Hematopoietic multipotent progenitor cell treated with erythropoietin and hydrocortisone succinate and interleukin-3 and kit ligand, for 8 days (in vitro differentiated cells): ENCODE measurements at places on chromosomes 3 and 15.
A peak's percentile ranks its signal among the peaks of the same experiment; 100 is the strongest.

- DNase-seq, result no peak
Observed at GRCh38 chr3:12759097-12759679, at the start of gene TMEM40. Gene TMEM40 (minus strand): TSS chr3:12759259. CDS start chr3:12749832, 9,427 bp downstream.

- peak; percentile 80 for DNase-seq
Observed at GRCh38 chr15:40567111-40567510, 2.0 kb upstream of the RPUSD2 start.

GRCh38 chr15:66039117-66039871, 170.0 kb downstream of the RAB11A start:
- DNase-seq, result no peak

- DNase-seq, result no peak
Observed at GRCh38 chr3:141346839-141347238, 21.5 kb upstream of the ZBTB38 start.

- no peak for DNase-seq
Observed at GRCh38 chr15:68843425-68844311, 23.0 kb upstream of the ANP32A start.

DNA sequence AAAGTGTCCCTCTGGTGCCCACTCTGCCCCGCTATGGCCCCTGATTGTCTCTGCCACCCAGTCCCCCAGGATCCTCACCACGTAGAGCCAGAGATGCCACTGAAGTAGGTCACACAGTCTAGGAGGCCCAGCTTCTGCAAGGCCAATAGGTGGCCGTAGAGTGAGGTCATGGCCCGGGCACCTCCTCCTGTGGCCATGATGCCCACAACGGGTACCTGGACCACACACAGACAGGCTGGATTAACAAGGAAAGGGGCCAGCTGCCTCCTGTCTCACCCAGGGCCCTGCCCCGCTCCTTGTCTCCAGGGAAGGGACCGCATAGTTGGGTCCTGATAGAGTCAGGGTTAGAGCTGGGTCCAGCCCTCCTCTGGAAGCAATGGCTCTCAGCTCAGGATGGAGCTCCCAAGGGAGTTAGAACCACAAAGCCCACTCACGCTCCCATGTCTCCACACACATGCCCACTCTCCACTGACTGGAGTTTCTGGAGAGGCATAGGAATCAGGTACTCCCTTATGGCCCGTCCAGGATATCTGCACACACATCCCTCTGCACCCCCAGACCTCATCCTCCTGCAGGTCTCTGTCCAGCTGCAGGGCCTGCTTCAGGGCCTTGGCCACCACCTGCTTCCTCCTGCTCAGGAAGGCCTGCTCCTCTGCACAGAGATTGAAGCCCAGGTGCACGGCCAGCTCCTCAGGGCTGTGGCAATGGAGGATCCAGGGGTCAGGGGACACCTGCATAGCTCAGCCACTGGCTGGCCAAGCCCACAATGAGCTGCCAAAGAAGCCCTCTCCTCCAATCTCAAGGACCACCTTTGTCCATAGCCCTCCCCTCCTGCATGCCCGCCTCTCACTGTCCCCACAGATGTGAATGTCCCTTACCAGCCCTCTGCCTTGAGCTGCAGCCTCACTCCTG, 13.2 kb downstream of the PLA2G4D start:
- DNase-seq, result no peak

DNA sequence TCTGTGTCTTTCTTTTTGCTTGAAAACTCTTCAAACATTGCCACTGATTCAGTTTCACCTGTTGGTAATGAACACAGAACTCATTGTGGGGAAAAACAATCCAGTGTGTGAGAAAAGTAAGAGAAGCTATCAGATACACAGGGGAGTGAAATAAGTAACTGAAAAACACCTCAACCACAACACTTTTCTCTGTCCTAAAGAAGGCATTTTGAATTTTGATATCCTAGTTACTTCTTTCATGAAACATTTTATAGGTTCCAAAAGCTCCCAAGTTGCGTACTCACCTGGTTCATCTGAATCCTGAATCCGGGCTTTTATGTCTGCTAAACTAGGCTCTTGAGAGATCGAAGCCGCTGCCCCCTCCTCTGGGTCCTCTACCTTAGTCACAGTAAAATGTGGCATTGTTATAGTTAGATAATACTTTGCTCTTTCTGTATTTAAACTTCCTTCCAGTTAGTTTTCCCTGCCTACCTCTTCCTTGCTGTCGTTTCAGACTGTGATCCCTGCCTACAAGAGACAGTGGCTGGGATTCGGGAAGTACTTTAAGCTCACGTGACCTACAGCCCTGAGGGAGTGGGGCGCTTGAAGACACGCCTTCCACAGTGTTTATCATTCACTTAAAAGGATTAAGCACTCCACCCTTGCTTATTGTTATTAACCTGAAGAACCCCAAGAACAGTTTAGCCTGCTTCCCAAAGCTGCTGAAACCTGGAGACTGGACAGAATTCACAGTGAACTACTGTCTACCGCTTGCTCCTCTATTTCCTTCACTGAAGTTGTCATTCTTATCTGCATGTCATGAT, 19.1 kb downstream of the SLC12A6 start:
- peak; percentile 83 for DNase-seq

DNA sequence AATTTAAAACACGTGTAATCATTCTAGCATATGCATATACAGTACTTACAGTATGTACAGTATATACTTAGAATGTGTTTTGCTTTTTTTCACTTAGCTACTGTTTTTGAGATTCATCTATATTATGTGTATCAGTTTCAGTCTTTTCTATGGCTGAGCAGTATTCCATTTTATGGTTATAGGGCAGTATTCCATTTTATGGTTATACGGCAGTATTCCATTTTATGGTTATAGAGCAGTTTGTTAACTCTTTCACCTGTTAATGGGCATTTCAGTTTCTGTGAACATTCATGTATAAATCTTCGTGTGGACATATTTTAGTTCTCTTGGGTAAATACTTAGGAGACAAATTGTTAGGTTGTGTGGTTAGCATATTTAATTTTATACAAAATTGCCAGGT, 40.9 kb downstream of the PDCD6IP start:
- no peak for DNase-seq

GRCh38 chr3:83738202-83738601, 1220.6 kb upstream of the CADM2 start:
- no peak for DNase-seq

DNA sequence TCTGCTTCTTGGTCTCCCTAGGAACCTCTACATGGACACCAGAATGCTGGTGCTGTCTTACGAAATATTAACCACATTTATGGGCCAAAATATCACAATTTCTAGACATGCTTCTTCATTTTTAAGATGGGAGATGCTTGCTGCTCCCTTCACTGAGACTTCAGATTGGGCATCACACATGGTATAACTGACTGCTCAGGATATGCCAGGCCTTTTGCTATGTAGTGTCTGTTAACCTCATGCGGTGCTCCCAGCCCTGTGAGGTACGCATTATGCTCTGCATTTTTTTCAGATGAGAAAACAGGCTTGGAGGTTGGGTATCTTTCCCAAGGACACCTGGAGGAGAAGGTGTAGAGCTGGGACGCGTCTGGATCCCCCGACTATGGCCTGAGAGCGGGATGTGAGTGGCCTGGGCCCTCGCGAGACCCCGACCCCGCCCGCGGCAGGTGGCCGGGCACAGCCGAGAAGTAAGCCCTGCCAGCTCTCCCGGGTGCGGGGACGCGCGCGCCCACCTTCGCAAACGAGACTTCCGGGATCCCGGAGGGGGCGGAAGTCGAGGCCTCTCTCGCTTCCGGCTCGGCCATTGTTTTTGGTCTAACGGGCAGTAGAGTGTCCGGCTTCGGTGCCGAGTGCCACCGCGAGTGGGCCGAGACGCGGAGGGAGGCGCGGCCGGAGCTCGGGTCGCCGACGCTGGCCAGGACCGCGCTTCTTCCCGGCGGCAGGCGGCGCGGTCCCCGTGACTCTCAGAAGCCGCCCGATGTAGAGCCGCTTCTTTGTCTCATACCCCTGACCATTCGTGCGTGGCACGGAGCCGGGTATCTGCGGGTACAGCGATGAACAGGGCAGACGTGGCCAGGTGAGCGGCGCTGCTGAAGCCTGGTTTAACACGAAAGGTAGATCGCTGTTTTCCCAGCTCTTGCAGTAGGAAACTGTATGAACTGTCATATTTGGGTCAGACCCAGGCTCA, at the start of gene ZKSCAN7:
ZKSCAN7 (plus strand) TSS at position 568 of the 967 bp plus-strand sequence. CDS start 1,855 bp downstream, outside the sequence.
- peak; percentile 46 for DNase-seq

DNA sequence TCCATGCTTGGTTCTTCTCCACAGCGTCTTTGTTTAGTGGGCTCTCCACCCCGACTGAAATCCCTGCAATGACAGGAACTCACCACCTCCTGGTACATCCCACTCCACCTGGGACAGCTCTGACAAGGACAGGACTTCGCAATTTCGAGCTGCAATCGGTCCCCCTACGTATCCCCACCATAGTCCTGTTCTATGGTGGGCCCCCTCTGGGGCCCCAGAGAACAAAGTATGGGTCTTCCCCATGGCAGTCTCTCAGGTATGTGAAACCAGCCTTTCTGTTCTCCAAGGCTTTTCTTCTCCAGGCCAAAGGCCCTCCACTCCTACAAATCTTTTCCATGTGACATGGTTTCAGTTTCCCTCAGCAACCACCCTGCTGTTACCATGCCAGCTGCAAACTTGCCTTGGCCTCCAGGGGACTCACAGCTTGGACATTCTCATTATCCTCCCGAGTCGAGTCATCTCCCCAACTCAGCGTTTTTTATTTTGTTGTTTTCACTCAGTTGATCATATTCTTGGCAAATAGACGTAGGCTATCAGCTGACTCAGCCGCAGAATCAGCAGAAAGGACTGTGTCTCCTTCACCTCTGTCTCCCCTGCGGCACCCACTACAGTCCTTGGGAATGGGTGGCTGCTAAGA, 233.3 kb downstream of the OPA1 start:
- DNase-seq, result no peak

- peak; percentile 58 for DNase-seq
Observed at GRCh38 chr3:126528800-126529541, 5.0 kb downstream of the CHST13 start.

GRCh38 chr3:20857636-20858035, 671.6 kb upstream of the SGO1 start:
- no peak for DNase-seq

- DNase-seq, result no peak
Observed at GRCh38 chr3:35773417-35773816, 134.1 kb downstream of the ARPP21 start.

DNA sequence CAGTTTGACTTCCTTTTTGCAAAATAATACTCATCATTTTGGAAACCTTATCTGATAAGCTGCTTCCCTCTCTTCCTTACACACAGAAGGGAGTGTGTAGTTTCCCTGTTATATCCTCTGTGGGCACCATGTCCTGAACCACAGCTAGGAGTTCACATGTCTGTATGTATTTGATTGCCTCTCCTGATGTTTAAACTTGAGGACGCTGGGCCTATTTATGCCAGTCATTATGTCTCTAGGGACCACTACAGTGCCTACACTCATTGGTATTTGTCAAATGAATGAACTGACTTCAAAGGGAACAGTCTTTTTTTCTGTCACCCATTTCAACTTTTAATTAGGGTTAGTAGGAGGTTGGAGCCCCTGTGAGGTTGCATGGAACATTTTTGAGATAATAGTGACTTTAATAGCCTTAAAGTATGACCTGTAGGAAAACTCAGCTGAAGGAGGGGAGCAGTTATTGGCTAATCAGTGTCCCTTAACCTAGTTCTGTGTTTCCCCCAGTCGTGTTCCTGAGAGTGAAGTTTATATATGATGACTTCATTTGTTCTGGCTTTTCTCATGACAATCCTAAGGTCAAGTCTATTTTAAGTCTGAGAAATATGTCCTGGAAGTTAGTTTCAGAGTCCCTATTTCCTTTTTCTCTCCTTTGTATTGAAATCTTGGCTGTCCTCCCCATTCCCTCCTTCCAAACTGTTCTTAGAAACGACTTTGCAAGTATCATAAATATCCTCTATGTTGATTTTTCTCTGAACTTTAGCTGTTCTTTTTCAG, 28.9 kb downstream of the PDE8A start:
- no peak for DNase-seq

DNA sequence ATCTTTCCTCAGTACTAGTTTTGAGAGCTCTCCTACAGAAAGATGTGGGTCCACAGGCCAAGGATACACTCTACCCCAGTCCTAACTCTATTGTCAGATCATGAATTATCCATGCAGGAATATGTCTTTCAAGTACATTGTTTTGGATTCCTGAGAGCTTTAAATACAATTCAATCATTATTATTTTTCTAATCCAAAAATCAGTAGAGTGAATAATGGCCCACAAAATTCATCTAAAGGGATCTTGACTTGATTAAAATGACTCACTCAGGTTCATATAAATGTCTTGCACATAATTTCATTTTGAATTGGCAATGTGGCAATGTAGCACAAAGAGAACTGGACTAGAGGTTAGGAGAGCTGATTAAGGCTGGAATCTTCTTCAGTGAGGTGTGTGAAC, 93.9 kb downstream of the ZPLD1 start:
- DNase-seq, result no peak

DNA sequence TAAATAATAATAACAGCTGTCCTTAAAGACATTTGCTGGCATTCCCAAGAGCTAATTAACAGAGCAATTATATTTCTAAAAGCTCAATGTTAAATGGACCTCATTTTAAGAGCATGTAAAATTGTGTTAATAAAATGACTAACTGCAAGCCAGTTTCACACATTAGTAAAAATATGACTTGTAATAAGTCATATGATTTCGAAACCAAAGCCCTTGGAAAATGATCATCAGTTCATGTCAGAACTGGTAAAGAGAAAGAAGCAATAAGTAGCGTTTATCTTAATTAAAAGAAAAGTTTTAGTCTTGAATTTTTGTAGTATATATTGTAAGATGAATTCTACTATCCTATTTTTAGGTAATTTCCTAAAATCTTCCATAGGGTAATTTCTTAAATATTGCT, 310.7 kb downstream of the CNTN3 start:
- no peak for DNase-seq

- DNase-seq, result peak; percentile 18
Observed at GRCh38 chr3:187368251-187369088, at the start of gene RTP4. Gene RTP4 (plus strand): TSS chr3:187368385. CDS start chr3:187368442, 57 bp downstream.

DNA sequence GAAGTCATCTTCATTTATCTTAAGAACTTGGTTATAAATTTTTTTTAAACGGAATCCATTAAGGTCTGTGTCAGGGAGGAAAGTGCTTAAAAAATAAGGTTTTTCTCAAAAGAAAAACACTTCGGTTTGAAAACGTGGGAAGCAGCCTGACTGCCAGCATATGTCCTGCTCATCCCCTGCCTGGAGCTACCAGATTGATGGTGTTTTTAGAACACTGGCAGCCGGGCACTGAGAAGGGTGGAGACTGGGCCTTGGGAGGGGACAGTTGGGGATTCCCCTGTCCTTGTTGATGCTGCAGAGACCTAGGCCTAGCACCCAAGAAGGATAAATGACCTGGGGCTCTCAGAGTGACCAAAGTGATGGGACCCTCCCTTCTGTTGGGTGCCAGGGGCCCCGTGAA, 296.9 kb downstream of the EPHB1 start:
- DNase-seq, result no peak

DNA sequence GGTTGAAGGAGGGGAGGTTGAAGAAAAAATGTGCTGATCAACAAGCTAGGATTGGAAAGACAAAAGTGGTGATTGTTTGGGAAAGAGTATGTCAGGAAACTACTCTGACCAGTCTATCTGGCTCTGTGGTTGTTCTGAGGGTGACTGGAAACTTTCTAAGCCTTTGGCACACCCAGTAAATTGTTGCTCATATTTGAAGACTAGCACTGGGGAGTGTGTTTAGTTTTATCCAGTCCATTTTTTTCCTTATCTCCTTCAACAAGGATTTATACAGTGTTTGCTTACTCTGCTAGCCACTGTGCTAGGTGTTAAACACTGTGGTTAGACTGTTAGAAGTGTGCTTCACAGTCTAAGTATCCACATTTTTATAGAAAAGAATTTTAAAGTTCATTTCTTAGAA, 28.8 kb downstream of the PPM1L start:
- peak; percentile 7 for DNase-seq

- no peak for DNase-seq
Observed at GRCh38 chr15:40048211-40048792, 9.3 kb upstream of the SRP14 start.
